ENCODE measurements at places on chromosomes 4 and X.

DNA sequence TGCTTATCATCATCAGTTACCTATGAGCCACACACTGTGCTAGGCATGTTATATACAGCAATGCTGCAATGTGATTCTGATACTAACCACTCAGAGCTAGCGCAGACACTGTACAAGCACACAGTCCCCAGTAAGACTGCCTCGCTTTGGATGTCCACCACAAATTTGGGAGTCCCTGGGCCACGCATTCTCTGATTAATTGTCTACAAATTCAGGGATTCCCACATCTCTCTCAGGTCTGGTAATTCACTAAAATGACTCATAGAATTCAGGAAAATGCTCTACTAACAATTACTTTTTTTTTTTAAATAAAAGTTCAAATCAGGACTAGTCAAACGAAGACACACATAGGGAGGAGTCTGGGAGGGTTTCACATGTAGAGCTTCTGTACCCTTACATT lies 652.1 kb upstream of the AADAT start:
- peak; percentile 57 for DNase-seq

DNA sequence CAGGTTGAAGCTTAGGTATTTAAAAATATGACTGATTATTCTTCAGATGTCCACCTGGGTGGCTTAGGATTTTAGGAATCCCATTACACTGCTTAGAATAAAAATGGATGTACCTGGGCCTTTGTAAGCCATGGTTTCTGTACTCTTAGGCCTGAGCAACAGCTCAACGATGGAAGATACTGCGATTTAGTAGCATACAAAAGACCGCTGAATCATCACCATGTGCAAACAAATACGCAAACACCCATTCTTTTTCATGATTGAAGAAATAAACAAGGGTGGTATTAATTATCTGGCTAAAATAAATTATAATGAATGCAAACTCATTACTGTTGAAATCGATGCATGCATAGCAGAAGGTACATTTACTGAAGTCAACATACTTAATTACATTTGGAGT lies 188.9 kb downstream of the ZNF330 start:
- no peak for DNase-seq

- DNase-seq, result no peak
Observed at GRCh38 chr4:55001538-55001937, 123.9 kb downstream of the KDR start.

DNA sequence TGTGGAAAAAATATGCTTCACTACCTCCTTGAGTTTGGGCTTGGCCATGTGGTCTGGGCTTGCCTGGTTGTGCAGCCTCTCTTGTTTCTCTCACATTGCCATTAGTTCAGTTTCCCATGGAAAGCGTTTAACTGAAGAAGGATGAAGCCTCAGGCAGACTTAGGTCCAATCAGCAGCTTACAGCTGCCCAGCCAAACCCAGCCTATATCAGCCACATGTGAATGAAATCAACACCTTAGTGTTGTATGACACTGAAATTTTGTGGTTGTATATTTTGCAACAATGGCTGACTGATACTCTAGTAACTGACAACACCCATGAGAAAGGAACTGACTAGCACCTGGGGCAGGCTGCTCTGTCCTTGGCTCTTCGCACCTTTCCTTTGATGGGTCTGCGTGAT lies 81.2 kb downstream of the KLF8 start:
- no peak for DNase-seq

DNA sequence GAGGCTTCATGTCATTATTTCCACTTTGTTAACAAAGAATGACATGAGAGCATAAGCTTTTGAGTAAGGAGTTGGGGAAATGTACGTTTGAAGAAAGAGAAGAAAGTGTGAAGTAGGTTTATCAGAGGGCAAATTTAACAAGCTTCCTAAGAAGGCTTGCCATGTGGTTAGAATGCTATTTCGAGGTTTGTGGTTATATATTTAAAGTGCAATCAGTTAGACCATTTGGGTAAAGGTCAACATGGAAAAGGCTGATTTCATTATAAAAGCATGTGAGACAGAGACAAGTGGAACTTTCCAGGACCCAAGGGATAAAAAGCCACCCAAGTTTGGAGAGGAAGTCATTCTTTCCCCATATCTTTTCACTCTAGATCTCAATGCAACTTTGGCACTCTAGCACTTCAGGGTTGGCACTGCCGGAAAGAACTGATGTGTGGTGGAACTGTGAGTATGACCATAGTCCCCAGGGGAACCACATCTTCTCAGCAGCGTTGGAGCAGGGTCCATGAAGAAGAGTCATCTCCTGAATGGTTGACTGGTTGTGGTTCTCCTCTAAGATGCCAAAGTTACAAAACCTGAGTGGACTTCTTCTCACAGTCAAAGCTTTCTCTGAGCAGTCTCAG lies 529.9 kb downstream of the MID1IP1 start:
- peak; percentile 0 for DNase-seq

DNA sequence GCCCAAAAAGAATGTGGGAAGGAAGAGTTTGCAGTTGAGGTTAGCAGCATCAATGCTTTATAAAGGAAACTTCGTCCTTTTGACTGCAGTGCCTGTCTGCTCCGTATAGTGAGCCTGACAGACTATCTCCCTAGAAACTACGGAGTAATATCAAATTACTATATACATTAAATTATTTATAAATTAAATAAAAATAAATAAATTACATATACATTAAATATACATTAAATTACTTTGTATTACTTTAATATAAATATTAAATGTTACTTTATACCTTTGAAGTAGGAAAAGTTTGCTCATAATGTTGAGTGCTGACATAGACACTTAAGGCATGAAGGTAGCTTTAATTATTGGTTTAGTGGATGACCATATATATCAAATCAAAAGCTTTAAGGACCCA lies 165.2 kb downstream of the IL15 start:
- DNase-seq, result no peak

DNA sequence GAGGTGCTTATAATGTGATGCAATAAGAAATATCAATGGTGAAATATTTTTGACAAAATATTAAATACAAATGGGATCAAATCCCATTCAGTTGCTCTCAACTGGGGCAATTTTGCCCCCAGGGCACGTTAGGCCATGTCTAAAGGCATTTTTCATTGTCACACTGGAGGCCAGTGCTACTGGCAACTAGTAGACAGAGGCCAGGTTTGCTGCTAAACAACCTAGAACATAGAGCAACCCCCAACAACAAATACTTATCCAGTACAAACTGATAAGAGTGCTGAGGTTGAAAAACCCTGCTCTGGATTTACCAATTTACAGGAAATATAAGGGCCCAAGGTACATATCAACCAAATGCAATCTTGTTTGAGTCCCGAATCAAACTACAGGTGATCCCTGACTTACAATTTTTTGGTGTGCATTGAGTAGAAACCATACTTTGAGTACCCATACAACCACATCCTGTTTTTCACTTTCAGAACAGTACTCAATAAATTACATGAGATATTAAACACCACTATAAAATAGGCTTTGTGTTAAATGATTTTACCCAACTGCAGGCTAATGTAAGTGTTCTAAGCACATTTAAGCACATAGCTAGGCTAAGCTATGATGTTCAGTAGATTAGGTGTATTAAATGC lies 237.5 kb downstream of the HNRNPD start:
- DNase-seq, result no peak

DNA sequence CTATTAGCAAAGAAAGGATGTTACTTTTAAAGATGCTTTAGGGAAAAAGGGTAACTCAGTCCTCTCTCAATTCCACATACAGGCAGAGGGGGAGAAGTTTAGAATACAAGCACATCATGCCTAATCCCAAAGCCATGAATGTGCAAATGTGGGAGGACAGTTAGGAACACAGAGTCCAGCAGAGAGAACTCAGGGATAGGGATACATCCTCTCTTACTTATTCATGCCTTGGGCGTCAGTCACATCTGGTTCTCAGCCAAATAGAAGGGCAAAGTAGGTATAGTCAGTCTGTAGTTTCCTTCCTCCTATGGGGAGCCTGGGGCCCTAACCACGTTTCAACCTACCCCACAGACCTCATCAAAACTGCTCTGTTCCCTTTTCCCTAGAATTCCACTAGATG lies 87.8 kb downstream of the GRIA3 start:
- DNase-seq, result no peak

- no peak for DNase-seq
Observed at GRCh38 chr4:145446184-145446583, 35.5 kb upstream of the SMAD1 start.

- no peak for DNase-seq
Observed at GRCh38 chr4:82705928-82706300, 92.7 kb downstream of the SCD5 start.

DNA sequence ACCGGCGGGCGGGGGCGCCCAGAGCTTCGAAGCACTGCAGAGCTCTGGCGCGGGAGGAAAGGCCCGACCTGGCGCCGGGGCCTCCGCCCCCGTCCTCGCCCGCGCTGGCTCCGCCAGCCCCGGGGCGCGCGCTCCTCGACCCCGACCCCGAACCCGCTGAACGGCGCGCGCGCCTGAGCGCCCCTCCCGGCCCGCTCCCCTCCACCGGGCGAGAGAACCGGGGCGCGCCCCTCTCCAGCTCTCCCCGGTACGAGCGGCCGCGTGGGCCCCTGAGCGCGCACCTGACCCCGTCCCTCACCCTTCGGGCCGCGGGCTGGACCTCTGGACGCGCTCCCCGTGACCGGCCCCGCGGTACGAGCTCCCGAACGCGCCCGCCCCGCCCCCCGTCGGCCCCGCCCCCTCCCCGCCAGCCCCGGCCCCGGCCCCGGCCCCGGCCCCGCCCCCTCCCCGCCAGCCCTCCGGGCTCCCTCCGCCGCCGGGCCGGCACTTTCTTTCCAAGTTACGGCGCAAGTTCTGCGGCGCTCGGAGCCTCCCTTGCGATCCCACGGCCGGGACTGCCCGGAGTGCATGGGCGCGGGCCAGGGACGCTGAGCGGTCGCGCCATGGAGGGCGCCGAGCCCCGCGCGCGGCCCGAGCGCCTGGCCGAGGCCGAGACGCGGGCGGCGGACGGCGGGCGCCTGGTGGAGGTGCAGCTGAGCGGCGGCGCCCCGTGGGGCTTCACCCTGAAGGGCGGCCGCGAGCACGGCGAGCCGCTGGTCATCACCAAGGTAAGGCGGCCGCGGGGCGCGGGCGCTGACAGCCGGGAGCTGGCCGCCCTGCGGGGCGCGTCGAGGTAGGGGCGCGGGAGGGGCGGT lies at the start of gene SHROOM2:
Gene SHROOM2 (plus strand): TSS at position 486 of the 854 bp plus-strand sequence. CDS start 117 bp downstream, at position 603.
- peak; percentile 1 for DNase-seq

GRCh38 chrX:71871367-71871766 lies 39.3 kb upstream of the NHSL2 start:
- DNase-seq, result peak; percentile 40

- peak; percentile 10 for DNase-seq
Observed at GRCh38 chr4:99447079-99447478, 11.9 kb upstream of the ADH7 start.

GRCh38 chr4:89492581-89493071 lies 185.0 kb upstream of the GPRIN3 start:
- peak; percentile 78 for DNase-seq

Measured in fibroblast of skin of abdomen (primary cell).